ENCODE measurements at places on chromosomes 11 and 22.
A peak's percentile ranks its signal among the peaks of the same experiment; 100 is the strongest.

DNA sequence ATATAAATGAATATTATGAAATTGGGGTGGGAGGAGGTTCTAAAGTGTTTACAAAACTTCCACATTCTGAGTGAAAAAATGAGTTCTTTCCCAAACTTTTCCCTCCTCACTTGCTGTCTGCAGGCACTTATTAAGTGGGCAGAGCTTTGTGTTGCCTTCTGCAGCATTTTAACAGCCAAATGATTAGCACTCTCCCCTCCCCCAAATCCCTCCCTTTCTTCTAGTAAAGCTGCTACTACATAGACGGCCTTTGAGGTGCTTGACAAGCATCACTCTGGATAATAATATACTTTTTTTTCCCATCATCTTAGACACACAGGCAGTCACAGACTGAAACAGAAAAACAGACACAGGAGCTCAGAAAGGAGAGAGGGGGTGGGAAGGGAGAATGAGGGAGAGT, 493.5 kb downstream of the DLG2 start:
- peak; percentile 88 for DNase-seq

DNA sequence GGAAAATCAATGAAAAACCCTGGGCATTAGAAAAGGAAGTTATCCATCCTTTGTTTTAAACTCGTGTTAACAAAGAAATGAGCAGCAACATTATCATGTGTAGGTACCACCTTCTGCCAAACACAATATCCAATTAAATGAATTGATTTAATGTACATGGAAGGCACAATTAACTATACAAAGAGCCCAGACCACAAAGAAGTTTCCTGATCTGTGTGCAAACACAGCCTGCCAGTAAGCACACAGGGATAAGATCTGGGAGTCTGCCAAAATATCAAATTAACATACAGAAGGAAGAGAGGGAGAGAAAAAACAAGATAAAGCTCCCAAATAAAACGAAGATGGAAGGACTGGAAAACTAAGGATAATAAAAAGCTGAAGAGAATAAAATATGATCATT, 54.1 kb upstream of the SLC25A1 start:
- DNase-seq: peak; percentile 13

DNA sequence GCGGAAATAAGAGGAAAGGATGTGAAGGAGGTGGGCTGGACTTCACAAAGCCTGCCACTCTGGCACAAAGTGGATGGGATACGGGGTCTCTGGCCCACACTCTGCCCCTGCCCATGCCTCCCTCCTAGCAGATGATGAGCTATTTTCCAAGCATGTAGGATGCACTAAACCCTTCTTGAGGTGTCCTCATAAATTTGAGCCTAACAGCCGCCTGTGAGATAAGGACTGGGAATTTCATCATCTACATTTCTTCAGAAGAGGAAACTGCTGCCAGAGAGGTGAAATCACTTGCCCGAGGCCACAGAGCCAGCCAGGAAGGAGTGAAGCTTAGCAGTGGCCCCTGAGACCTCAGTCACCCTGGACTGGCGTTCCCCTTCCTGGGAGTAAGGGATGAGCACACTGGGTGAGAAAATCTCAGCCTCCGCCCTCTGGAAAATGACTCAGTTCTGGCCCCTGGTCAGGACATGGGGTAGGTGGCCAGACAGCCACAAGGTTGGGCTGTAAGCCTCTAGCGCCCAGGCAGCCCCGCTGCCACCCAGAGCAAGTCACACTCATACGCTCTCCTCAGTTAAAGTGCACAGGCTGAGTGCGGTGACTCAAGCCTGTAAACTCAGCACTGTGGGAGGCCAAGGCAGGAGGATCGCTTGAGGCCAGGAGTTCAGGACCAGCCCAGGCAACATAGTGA, 27.9 kb downstream of the MB start:
- DNase-seq: no peak

DNA sequence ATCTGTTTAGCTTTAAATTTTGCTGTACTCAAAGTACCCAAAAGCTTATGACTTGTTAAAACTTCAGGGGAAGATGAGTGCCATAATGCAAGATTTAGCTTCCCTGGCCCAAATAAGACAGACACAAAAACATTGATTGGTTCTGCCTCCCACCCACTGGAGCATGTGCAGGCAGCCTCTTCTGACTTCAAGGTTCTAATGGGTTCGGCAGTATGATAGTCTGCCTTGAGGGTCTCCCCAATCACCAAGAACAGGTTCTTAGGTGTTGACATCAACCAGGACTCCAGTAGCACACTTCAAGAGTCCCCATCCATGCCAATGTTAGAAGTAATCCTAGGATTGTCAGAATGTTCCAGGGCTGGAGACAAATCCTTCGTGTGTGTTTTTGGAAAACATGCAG, 12.5 kb downstream of the EIF4G2 start:
- DNase-seq: no peak

DNA sequence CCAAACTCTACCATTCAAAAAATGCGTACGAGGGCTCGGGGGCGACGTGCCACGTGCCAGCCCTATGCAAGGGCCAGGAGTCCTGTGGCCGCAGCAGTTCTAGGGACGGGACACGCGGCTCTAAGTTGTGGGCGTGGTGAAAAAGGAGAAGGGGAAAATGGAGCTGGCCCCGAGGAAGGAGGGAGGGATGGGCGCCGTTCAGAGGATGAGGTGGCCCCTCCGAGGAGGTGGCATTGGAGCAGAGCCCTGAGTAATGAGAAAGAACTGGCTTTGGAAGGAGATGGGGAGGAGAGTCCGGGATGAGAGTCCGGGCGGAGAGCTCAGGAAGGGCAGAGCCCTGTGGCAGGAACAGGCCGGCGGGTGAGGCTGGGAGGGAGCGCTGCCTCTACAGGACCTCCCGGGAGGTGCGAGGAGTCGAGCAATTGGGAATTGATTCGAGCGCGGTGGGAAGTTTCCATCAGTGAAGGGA, 21.0 kb downstream of the OTUB1 start:
- DNase-seq: no peak

- no peak for DNase-seq
Observed at GRCh38 chr22:49260681-49261580, 566.7 kb downstream of the BRD1 start.

GRCh38 chr11:22163394-22163797, 29.5 kb upstream of the ANO5 start:
- no peak for DNase-seq

DNA sequence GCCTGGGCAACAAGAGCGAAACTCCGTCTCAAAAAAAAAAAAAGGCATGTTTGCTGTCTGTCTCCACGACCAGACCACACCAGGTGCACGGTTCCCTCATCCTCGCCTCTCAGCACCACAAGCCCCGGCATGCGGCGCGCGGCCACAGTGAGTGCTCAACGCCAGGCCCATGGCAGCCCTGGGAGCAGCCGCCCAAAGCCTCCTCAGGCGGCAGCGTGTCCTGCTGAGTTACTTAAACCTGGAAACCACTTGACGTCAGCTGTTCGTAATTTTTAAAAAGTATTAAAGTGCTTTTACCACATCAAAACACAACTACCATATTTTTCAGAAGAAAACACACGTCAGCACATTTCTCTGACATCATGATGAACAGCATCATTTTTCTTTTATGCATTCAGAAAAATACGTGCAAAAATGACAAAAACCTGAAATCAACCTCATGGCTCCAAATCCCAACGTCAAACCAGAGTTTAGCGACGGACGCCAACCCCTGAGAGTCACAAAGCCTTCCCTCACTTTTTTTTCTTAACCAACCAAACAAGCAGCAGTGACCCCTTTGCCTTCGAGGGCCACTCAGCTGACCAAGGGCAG, 2.1 kb downstream of the DEAF1 start:
- DNase-seq: no peak

GRCh38 chr11:98772893-98773292, 247.9 kb upstream of the CNTN5 start:
- DNase-seq: no peak

DNA sequence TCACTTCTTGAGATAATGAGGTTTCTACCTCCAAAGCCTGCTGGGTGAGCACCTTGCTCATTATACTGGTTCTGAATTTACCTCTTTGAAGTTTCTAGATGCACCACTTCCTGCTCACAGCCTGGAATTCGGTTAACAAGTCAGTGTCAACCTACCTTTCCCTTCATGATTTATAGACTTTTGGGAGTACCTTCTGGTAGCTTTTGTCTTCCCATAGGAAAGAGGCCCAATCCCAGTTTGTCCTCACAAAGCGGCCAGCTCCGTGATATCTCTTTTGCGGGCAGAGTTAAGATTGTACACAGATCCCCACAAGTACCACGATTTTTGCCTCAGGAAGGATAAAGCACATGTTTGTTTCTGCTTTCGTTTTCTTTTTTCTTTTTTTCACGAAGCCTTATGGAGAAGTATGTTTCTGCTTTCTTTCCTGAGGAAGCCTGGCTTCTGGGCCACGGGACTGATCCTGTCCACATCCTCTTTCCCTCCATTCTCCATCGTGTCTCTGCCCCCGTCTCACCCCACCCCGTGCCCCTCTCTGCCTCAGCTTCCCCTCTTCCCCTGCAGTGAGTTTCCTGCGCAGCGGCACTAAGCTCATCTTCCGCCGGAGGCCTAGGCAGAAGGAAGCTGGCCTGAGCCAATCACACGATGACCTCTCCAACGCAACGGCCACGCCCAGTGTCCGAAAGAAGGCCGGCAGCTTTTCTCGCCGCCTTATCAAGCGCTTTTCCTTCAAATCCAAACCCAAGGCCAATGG, 5.7 kb upstream of the HINFP start:
- DNase-seq: no peak

- peak; percentile 96 for DNase-seq
Observed at GRCh38 chr11:94493281-94494125, at the start of the genes ANKRD49 and MRE11. Gene ANKRD49, plus strand, starts transcription at chr11:94493984. Its CDS starts 2,710 bp downstream, at chr11:94496694. Gene MRE11, minus strand, starts transcription at chr11:94493844. Its CDS starts 1,043 bp downstream, at chr11:94492801.

- peak; percentile 37 for DNase-seq
Observed at GRCh38 chr22:20155330-20156041, 4.6 kb upstream of the CCDC188 start.

- DNase-seq: no peak
Observed at GRCh38 chr11:19276859-19277808, 36.4 kb upstream of the E2F8 start.

- peak; percentile 75 for DNase-seq
Observed at GRCh38 chr22:26367402-26368245, 61.4 kb upstream of the ASPHD2 start.

- DNase-seq: no peak
Observed at GRCh38 chr11:66687831-66688281, 10.2 kb upstream of the RBM4B start.

DNA sequence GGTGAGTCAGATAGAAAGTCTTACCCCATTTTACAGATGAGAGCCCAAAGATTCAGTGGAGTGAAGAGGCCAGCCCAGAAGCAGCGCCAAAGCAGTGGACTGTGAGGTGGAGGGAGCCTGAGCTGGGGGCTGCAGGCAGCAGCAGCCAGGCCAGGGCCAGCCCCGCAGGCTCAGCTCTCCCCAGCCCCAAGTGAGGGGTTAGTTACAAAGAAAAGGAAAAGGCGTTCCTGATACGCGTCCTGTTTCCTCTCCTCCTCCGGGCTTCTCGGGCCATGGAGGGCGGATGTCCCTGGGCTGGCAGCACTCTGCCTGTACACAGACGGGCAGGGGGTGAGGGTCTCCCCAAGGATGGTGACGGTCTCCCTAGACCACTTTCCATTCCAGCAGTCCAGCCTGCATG, 44.9 kb downstream of the ARRB1 start:
- no peak for DNase-seq
